Ascending aorta (tissue), 2 donors: ENCODE measurements at places on chromosomes 13 and 19.
A peak's percentile ranks its signal among the peaks of the same experiment; 100 is the strongest.

- no peak overlapping the region for H3K4me3 ChIP-seq
- no peaks in the 10 kb centered on the region for H3K4me1 ChIP-seq
- DNase-seq = no peak
- no peaks in the 10 kb centered on the region for H3K27me3 ChIP-seq
- H3K27ac ChIP-seq = no peak overlapping the region
- peaks cover 62% of the 10 kb centered on the region for H3K36me3 ChIP-seq
Observed at GRCh38 chr19:11832253-11832912, 16.1 kb upstream of the ZNF439 start.

DNA sequence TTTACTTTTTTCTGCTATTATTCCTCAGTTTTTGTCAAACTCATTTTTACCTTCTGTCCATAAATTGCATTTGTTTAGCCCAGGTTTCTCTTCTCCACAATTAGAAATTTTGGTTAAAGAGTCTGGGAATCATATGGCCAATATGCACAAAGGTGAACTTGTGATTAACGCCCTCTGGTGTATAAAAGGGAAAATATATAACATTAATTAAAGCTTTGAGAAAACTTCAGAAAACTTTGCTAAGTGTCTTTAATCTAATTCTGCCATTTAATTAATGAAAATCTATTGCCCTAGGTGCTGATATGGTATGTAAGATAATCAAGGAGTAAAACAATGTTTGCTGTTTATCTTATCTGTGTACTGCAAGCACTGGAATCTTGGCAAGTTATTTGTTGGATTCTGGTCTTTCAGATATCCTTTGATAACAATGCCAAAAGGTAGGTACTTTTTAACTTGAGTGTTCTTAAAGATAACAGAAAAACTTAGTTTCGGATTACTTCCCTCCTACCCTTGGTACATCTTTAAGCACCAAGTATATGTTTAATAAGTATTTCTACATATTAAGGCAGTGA, 402.6 kb downstream of the SUCLA2 start:
- H3K36me3 ChIP-seq = no peaks in the 10 kb centered on the region
- no peaks in the 10 kb centered on the region for H3K27me3 ChIP-seq
- no peak overlapping the region for H3K4me3 ChIP-seq
- no peak overlapping the region for H3K27ac ChIP-seq

- H3K27me3 ChIP-seq = no peaks in the 10 kb centered on the region
- H3K4me3 ChIP-seq = no peak overlapping the region
- H3K36me3 ChIP-seq = no peaks in the 10 kb centered on the region
- no peak overlapping the region for H3K27ac ChIP-seq
Observed at GRCh38 chr13:42752731-42753130, 28.7 kb upstream of the FAM216B start.

GRCh38 chr19:45900738-45901431, 1.5 kb downstream of the MYPOP start:
- H3K4me3 ChIP-seq = peak overlapping the region; percentile 86
- no peak for DNase-seq
- peaks cover 18% of the 10 kb centered on the region for H3K36me3 ChIP-seq
- no peaks in the 10 kb centered on the region for H3K27me3 ChIP-seq
- H3K27ac ChIP-seq = no peak overlapping the region
- H3K4me1 ChIP-seq = peaks cover 9% of the 10 kb centered on the region

GRCh38 chr13:20363603-20364002, 131.5 kb upstream of the GJB6 start:
- H3K27me3 ChIP-seq = no peaks in the 10 kb centered on the region
- no peaks in the 10 kb centered on the region for H3K4me1 ChIP-seq
- no peak overlapping the region for H3K4me3 ChIP-seq
- DNase-seq = no peak
- H3K27ac ChIP-seq = no peak overlapping the region
- no peaks in the 10 kb centered on the region for H3K36me3 ChIP-seq

DNA sequence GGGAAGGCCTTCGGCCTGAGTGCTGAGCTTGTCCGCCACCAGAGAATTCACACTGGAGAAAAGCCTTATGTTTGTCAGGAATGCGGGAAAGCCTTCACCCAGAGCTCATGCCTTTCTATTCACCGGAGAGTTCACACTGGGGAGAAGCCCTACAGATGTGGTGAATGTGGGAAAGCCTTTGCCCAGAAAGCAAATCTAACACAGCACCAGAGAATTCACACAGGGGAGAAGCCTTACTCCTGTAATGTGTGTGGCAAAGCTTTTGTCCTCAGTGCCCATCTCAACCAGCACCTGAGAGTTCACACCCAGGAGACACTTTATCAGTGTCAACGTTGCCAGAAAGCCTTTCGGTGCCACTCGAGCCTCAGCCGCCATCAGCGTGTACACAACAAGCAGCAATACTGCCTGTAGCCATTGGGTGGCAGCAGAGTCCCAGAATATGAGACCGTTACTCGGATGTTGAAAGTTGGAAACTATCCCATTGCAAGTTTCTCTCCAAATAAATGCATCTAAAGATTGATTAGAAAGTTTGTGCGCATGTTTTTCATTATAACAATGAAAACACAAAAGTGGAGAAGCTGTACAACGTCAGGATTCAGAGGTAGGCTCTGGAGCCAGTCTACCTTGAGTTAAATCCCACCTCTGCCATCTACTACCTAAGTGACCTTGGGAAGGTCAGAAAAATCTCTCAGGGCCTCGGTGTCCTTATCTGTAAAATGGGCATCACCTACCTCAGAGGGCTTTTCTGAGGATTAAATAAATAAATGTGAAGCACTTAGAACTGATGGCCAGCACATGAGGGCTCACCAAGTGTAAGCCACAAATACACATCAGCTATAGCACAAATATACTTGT, 21.1 kb downstream of the ZNF473 start:
- no peak overlapping the region for H3K27ac ChIP-seq
- peaks cover 59% of the 10 kb centered on the region for H3K36me3 ChIP-seq
- H3K4me3 ChIP-seq = no peak overlapping the region
- no peak for DNase-seq

- H3K4me3 ChIP-seq = no peak overlapping the region
- no peak overlapping the region for H3K27ac ChIP-seq
- H3K36me3 ChIP-seq = no peaks in the 10 kb centered on the region
- H3K4me1 ChIP-seq = no peaks in the 10 kb centered on the region
- H3K27me3 ChIP-seq = peaks cover 9% of the 10 kb centered on the region
Observed at GRCh38 chr19:53985863-53986262, 5.6 kb upstream of the CACNG6 start.

DNA sequence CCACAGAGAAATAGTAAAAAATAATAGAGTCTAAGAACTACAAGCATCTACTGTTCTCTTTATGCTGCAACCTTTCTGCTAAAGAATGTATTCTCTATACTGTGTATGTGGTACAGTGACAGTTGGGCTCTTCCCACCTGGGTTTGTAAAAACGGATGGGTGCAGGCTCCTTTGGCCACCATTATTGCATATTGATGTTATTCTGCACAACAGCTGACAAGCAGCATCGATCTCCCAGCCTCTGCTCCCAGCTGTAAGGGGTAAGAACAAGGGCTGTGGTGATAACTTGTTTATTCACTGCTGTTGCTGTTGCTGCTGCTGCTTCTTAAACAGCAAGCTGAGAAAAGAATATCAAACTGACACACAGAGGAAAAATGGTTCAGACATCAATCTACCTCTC, 56.1 kb downstream of the KCNRG start:
- H3K36me3 ChIP-seq = no peaks in the 10 kb centered on the region
- DNase-seq = no peak
- peak overlapping the region; percentile 96 for H3K27ac ChIP-seq
- no peaks in the 10 kb centered on the region for H3K27me3 ChIP-seq
- H3K4me3 ChIP-seq = peak overlapping the region; percentile 50

DNA sequence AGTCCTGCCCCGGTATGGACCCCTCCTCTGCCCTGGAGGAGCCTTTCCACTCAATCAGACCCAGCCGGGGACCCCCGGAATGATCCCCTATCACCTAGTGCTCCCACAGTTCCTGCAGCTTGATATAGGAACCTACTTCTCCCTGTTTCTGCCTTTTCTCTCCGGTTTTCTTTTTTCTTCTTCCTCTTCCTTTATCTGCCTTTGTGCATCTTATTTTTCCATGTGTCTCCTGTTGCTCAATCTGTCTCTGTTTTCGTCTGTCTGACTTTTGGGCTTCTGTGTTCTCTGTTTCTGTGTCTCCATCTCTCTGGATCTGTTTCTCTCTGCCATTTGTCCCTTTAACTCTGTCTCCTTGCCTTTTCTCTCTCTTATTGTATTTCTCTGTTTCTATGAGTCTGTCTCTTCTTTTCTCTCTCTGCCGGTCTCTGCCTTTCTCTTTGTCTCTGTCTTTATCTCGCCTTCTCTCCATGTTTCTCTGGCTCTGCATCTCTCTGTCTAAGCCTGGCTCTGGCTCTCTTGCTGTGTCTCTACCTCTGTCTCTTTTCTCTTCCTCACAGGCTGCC, 10.0 kb downstream of the MEGF8 start:
- H3K27me3 ChIP-seq = no peaks in the 10 kb centered on the region
- DNase-seq = no peak
- no peak overlapping the region for H3K27ac ChIP-seq
- no peak overlapping the region for H3K4me3 ChIP-seq

DNA sequence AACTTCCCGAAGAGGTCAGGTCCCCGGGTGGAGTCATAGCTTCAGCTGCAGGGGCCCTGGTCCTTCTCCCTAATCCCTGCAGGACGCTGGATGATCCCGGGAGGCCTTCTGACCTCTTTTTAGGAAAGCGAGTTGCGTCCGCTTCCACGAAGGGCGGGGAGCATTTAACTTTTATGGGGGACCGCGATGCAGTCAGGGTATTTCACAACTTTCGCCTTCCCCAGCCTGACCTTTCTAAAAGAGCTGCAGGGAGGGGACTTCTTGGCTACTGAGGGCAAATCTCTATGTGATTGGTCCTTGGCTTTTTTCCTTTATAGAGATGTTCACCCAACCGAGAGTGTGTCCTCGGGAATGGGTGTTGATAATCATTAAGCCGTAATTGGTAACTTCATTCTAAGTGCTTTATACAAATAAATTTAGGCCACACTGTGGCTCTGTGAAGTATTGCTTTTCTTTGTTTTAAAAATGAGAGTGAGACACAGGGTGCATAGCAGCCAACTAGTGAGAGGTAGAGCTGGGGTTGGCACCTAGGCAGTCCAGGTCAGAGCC, 778 bp downstream of the ZNF230 start:
- no peak for DNase-seq
- H3K36me3 ChIP-seq = peaks cover 26% of the 10 kb centered on the region
- H3K4me1 ChIP-seq = no peaks in the 10 kb centered on the region

- no peaks in the 10 kb centered on the region for H3K4me1 ChIP-seq
- H3K36me3 ChIP-seq = no peaks in the 10 kb centered on the region
- no peak overlapping the region for H3K4me3 ChIP-seq
- H3K27me3 ChIP-seq = no peaks in the 10 kb centered on the region
- peak; percentile 54 for DNase-seq
- H3K27ac ChIP-seq = no peak overlapping the region
Observed at GRCh38 chr19:33309826-33310225, 7.5 kb upstream of the CEBPA start.

DNA sequence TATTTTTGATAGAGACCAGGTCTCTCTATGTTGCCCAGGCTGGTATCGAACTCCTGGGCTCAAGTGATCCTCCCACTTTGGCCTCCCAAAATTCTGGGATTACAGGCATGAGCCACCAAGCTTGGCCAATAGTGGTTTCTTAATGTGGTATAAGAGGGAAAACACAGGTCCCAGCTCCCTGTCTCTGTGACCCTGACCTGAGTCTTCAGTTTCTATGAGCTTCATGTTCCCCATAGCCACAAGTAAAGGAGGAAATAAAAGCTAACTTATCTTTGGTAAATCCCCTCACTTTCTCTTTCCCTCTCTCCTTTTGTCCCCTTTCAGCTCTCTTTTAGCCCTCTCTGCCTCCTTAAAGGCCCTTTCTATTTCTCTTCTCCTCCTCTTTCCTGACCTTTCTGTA, 50.3 kb downstream of the ABCC4 start:
- no peaks in the 10 kb centered on the region for H3K36me3 ChIP-seq
- DNase-seq = no peak
- no peaks in the 10 kb centered on the region for H3K27me3 ChIP-seq
- H3K27ac ChIP-seq = no peak overlapping the region

GRCh38 chr13:113367771-113368170, 3.8 kb upstream of the GRTP1 start:
- H3K27ac ChIP-seq = no peak overlapping the region
- H3K36me3 ChIP-seq = no peaks in the 10 kb centered on the region
- peaks cover 5% of the 10 kb centered on the region for H3K27me3 ChIP-seq
- no peak overlapping the region for H3K4me3 ChIP-seq

GRCh38 chr13:100291624-100292023, 202.7 kb downstream of the PCCA start:
- no peak for DNase-seq
- no peaks in the 10 kb centered on the region for H3K4me1 ChIP-seq
- H3K4me3 ChIP-seq = no peak overlapping the region
- H3K27me3 ChIP-seq = no peaks in the 10 kb centered on the region

GRCh38 chr19:1324806-1325567, 39.3 kb downstream of the EFNA2 start:
- no peaks in the 10 kb centered on the region for H3K4me1 ChIP-seq
- peak; percentile 75 for DNase-seq
- no peak overlapping the region for H3K27ac ChIP-seq

- H3K4me1 ChIP-seq = peaks cover 71% of the 10 kb centered on the region
- no peaks in the 10 kb centered on the region for H3K36me3 ChIP-seq
- no peak overlapping the region for H3K4me3 ChIP-seq
Observed at GRCh38 chr13:110403315-110403714, 96.2 kb downstream of the COL4A2 start.

DNA sequence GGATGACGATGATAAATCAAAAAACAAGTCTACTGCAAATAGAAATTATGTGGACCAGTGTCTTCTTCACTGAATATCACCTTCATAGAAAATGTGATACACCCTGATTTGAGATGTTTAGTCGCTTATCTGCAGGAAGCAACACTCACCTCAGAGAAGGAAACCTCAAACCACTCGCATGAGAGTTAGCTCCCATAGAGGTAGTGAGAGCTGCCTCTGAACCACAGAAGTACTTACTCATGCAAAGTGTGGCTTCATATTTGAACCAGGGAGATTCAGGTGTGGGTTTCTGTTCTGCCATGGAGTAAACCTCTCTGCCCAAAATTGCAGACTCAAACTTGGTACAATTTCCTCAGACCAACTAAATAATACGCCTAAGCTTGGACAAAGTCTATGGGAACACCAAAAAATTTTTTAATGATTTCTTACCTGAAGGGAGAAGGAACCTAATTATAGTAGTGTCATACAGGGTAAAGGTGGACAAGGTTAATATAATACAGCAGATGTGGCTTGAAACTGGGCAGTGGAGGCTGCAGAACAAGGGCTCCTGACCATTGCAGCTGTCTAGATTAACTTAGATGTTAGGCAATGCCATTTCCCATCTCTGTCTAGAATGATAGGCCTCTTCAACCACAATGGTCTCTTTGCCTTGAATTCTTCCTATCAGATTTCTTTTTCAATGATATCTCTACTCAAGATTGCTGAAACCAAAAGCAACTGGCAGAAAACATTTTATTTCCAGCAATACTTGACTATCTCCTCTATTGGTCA, 29.6 kb upstream of the RCBTB2 start:
- no peaks in the 10 kb centered on the region for H3K4me1 ChIP-seq
- DNase-seq = no peak
- no peak overlapping the region for H3K27ac ChIP-seq
- H3K4me3 ChIP-seq = no peak overlapping the region
- H3K36me3 ChIP-seq = no peaks in the 10 kb centered on the region

DNA sequence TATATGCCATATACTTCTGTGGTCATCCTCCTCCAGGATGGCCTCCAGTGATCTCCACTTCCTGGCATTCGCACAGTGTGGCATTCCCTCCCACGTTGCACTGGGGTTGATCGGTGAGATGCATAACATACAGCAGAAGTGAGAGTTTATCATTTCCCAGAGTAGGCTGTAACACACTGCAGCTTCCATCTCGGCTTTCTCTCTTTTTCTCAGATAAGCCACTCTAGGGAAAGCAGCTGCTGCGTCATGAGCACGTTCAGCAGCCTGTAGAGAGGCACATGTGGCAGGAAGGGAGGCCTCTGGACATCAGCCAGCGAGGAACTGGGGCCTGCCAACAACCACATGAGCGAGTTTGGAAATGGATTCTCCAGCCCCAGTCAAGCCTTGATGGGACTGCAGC, 807.1 kb downstream of the DIAPH3 start:
- no peaks in the 10 kb centered on the region for H3K36me3 ChIP-seq
- no peak for DNase-seq
- no peaks in the 10 kb centered on the region for H3K4me1 ChIP-seq
- H3K27me3 ChIP-seq = no peaks in the 10 kb centered on the region
